NCI-H1694 (cell line): ENCODE measurements at places on chromosomes 2 and 18.

GRCh38 chr18:73258375-73259087 lies 390.7 kb upstream of the NETO1 start:
- DNase-seq: no peak

DNA sequence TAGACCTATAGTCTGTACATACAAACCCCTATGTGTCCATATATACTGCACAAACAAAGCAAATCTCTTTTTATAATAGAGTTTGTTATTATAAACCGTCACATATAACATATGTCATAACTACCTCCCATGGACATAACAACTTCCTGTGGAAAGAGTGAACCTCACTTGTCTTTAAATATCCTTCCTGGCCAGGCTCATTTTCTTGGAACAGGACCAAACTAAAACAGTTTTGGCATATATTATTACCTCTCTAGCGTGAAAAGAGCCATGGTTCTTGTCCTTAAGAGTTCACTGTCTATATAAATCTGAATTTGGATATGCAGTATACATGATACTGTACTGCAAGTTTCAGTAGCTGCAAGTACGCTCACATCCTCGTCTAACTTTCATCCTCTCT lies 28.3 kb upstream of the DNAJC27 start:
- DNase-seq: no peak

DNA sequence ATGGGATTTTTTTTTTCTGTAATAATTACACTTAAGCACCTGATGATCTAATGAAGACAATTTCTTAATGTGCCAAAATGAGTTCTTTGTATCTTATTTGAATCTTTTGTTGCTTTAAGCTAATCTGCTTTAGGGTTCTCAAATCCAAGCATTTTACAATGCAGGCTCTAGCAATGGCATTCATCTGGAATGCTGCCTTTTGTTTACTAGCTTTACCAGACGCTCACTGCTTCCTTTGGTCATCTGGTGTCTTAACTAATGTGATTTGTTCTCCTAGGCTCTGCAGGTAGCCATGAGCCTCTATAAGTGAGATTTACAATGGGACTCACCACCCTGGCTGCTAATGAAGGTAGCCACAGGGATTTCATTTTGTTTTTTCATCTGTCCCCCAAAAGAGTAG lies 100.3 kb downstream of the GREB1L start:
- no peak for DNase-seq

- no peak for DNase-seq
Measured at GRCh38 chr18:54883816-54884604, 55.7 kb downstream of the RAB27B start.

GRCh38 chr2:43019536-43020183 lies 206.7 kb downstream of the ZFP36L2 start:
- no peak for DNase-seq

DNA sequence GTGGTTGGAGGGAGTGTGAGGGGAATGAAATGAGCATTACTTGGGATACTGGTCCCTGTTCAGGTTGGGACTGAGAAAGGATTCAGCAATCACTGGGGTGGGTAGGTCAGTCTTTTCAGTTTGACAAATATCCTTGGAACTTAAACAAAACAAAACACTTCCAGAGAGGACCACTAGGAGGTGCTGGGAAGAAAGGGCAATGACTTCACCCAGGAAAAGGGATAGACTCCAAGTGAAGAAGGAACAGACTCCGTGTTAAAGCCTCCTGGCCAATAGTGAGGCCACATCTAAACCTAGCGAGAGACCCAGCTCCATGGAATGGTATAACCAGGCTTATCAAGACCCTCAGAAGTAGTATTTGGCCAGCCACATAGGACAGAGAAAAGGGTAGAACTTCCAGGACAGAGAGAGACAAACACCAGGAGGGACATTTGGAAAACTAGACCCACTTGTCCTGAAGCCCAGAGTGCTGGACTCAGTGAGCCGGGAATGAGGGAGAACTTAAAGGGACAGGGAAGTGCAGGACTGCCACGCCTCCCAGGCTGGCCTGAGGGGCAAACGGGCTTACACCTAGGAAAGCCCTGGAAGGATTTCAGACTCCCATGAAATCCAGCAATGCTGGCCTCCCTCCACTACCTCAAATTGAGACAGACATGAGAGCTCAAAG lies 19.6 kb upstream of the KCNG3 start:
- peak; percentile 70 for DNase-seq

DNA sequence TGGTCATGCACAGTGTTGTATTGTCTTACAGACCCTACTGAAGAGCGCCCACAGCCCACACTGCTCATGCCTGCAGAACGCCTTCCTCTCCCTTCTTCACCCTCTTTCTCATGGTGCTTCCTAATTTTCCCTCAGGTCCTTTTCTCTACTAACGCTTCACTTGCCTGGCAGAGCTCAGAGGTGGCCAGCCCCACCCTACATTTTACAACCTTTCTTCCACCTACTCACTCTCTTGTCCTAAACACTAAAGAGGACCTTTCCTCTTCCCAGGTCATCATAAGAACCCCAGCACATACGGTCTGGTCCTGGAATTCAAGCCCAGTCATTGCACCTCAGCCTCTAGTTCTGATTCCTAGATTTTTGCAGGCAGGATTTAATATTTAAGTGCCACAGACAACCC lies 11.7 kb upstream of the LGALSL start:
- no peak for DNase-seq

DNA sequence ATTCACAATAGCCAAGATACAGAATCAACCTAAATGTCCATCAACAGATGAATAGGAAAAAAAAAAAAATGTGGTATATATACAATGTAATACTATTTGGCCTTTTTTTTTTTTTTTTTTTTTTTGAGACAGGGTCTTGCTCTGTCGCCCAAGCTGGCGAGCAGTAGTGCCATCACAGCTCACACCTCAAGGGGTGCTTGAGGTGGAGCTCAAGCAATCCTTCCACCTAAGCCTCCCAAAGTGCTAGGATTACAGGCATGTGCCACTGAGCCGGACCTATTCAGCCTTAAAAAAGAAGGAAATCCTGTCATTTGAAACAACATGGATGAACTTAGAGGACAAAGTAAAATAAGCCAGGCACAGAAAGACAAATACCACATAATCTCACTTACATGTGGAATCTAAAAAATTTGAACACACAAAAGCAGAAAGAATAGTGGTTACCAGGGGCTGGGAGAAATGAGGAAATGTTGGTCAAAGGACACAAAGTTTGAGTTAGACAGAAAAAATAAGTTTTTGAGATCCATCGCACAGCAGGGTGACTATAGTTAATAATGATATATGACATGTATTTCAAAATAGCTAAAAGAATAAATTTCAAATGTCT lies 26.0 kb downstream of the TLK1 start:
- no peak for DNase-seq

- no peak for DNase-seq
Measured at GRCh38 chr2:52874466-52875106, 893.0 kb upstream of the CHAC2 start.

- no peak for DNase-seq
Measured at GRCh38 chr2:146814971-146815370, 1029.9 kb upstream of the ACVR2A start.

GRCh38 chr2:10992023-10992791 lies 80.5 kb downstream of the KCNF1 start:
- DNase-seq: no peak

DNA sequence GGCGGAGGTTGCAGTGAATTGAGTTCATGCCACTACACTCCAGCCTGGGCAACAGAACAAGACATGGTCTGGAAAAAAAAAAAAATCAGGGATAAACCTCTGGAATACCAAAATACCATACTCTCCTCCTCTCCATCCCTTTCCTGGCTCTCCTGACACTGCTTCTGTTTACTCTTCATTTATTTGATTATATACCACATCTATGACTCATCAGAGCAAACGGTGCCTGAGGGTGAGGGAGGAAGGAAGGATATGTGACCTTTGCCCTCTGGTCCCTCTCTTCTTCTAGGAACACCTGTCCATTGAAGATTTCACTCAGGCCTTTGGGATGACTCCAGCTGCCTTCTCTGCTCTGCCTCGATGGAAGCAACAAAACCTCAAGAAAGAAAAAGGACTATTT lies 30.0 kb downstream of the VIL1 start:
- DNase-seq: no peak

GRCh38 chr18:55768255-55768654 lies 180.3 kb upstream of the TCF4 start:
- no peak for DNase-seq

GRCh38 chr18:70221156-70221914 lies 15.8 kb upstream of the RTTN start:
- DNase-seq: no peak

DNA sequence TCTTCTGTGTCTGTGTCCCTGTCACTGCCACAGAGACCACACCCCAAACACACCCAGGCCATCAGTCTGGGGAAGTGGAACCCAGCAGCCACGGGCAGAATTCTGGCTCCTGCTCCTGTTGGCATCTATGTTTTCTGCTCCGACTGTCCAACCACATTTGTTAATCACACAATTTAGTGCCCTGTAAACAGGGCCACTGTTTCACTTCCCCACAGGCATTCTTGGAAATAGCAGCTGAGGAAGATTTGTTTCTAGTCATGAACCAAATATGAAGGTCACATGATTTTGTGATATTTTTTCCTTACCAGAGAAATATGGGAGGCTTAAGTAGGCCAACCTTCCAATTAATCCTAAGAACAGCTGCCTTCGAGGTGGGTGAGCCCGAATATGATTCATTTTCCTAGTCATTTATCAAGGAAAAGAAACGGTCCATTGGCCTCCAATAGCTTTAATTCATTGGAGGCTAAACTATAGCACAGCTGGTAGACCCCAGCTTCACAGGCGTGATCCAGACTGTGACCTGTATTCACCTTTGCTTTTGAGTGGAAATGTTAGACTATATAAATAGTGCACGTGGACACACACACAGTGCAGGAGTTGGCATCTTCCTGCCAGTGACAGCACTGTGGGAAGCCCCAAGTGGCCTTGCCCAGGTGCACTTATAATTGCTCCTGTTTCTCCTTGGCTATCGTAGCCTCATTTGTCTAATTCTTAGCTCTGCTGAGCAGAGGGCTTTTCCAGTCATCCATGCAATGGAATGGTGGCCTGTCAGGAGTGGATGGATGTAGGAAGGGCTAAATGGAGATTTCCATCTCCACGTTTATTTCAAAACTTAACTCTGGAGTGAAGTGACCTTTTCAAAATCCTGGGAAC lies 267.9 kb downstream of the LPIN1 start:
- peak; percentile 51 for DNase-seq

GRCh38 chr2:231000211-231000904 lies 4.4 kb downstream of the SPATA3 start:
- DNase-seq: no peak

- DNase-seq: no peak
Measured at GRCh38 chr2:196594158-196594557, 45.4 kb upstream of the CCDC150 start.

DNA sequence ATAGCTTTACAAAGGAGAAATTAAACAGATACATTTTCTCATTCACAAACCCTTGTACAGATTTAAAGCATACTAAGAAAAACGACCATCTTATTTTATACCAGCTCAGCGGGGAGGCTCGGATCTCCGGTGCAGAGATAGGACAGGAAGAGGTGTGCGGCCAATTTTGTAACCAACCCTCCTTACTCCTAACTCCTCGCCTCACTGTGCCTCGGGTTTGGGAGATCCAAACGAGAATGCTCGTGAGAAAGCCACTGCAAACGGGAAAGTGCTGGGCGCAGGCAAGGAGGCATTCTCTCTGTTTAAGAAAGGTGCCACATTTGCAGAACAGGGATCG lies 1.2 kb downstream of the KDSR start:
- no peak for DNase-seq

GRCh38 chr18:26421503-26421902 lies 126.8 kb downstream of the KCTD1 start:
- DNase-seq: no peak

DNA sequence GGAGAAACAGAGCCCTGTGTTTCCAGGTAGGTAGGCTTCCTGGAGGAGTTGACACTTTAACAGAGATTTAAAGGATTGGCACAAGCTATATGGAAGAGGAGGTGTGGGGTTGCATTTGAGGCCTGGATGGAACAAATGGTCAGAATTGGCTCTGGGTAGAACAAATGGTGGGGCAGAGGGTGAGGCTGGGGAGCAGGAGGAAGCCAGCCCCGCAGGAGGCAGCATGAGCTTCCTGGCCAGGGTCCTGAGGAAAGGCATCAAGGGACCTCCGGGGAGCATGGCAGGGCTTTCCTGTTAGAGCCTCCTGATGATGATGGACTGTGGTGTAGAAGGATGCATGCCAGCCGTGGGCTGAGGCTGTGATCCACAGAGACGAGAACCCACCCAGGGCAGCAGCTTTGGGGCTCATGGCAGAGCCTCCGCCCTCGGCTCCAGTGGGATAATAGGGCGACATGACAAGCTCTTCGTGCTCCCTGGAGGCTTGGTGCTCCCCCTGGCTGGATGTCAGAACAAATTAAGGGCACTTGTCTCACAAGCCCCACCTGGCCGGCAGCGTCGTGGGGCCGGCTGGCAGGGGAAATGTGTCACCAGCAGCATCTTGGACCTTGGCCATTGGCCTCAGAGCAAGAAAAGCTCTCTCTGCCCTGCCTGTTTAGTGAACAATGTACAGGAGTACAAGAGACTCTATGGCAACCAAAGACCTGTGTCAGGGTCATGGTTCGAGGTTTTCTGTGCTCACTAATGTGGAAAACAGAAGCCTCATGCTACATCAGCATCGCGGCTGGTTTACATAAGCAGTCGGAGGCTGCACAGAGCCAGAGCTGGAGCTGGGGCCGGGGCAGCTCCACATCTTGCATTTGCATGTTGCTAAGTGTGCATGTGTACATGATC lies 153.5 kb downstream of the MYCN start:
- no peak for DNase-seq

DNA sequence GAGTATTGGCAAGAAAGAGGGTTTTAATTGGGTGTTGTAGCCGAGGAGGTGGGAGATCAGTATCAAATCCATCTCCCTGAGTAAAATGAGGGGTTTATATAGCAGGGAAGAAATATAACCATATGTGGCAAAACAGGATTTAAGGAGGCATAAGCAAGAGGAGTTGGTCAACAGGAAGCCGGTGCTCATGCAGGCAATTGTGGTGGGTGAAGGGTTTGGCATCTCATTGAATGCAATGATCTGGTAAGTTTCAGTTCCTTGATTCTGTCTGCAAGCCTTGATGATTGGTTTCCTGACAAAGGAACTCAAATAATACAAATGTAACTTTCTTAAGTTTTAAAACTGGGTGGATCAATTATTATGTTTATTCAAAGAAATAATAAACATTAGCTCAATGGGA lies 564.4 kb upstream of the LINC00305 start:
- no peak for DNase-seq
